ENCODE measurements at places on chromosomes 11 and 22.

GRCh38 chr11:105201166-105201565 is 61.6 kb upstream of the CARD18 start:
- DNase-seq = no peak

DNA sequence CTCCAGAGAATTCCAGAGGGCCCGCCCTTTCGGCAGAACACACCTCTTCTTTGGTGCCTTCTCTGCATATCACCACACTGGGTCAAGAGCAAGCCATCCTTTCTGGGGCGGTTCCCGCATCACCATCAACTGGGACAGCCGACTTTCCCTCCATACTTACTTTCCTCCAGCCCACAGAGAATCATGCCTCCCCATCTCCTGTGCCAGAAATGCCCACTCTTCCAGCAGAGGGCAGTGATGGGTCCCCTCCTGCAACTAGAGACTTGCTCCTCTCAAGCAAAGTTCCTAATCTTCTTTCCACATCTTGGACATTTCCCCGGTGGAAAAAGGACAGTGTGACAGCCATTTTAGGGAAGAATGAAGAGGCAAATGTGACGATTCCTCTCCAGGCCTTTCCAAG is 157.7 kb downstream of the C11orf91 start:
- peak; percentile 10 for DNase-seq

GRCh38 chr22:48925450-48925849 is 902.2 kb downstream of the BRD1 start:
- DNase-seq = no peak

- no peak for DNase-seq
Measured at GRCh38 chr11:70582886-70583641, 184.7 kb downstream of the CTTN start.

DNA sequence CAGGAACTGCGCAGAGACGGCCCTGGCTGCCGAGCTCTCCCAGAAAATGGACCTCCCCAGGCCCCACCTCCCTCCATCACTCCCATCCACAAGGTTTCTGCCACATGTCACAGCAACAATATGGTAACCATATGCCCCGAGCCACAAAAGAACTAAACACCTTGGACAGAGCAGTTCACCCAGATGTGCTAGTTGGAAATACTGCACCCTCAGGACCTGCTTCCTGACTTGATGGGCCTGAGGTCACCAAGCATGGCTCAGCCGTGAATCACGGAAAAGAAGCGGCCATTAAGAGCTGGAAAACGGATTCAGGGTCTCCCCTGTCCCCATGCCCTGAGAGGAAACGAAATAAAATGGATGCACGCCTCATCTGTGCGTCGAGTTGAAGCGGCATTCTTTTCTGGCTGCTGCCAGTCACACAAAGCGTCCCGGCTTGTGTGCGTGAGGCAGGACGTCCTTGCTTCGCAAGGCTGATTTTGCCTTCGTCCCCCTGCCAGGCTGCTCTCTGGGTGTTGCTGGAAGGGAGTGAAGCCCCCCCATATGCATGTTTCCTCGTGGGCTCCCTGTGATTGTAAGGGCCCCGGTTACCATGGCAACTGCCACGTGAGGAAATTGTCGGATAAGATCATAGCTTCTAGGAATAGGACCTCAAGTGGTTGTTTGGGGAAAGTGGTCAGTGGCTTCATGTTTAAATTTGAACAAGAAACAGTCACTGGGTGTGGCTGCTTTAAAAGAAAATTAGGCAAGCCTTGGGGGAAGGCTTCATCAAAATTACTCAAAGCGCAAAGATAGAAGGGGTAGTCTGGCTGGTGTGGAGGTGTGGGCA is 51.7 kb downstream of the FLI1 start:
- no peak for DNase-seq

DNA sequence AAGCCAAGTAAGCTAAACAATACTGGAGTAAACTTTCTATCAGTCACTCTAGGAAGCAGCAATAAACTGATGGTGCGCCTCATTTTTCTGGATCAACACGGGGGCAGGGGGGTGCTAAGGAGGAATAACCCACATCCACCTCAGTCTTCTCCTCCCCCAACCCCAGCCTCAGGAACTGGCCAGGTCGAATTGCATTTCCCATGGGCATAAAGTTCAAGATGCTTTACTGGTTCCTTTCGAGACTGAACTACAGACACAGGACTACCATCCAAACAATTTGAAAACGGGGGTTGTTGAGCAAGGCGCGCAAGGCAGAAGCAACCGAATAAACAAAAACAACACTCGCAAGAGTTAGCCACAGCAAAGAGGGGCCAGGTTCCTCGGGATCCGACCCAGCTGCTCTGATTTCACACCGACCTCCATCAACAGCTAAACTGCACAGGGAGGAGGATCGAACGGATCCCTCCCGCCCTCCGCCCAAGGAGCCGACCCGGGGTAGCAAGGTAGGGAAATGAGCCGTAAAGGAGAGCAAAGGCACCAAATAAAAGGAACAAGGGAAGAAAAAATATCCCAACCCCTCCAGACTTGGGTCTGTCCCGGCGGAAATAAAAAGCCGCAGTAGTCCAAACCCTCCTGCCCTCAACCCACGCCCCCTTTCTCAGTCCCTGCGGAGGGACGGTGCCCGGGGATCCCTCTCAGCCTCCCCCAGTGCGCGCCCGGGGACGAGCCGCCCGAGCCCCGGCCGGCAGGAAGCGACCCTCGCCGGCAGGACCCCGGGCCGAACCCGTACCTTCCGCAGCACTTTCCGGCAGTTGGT is 801 bp downstream of the SESN3 start:
- peak; percentile 50 for DNase-seq

- DNase-seq = no peak
Measured at GRCh38 chr11:82458761-82459160, 274.9 kb downstream of the FAM181B start.

DNA sequence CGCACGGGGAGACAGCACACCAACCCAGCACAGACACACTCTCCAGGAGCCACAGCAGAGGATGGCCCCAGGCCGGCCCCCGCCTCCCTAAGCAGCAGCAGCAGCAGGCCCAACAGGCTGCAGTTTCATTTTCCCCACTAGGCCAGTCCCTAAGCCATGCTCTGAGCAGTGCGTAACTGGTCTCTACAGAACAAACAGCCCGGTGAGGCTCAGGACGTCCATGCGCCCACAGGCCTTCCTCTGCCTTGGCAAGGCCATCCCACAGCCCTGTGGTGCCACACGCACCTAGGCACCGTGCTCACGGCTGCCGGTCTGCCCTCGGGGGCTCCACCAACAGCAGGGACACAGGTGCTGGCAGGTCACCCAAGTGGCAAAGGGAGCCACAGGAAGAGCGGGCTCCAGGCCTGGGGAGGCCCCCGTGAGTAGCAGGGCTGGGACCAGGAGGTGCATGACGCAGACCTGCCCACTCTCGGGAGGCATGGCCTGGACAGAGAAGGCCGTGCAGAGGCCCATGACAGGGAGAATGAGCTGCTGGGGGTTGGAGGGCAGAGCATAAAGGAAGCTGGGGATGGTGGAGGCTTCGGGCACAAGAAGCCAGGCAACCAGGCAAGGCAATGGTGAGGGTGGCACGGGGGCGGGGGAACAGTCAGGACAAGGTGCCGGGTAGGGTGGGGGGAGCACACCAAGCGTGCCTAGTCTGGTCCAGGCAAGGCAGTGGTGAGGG is 1.4 kb upstream of the MOB2 start:
- no peak for DNase-seq

DNA sequence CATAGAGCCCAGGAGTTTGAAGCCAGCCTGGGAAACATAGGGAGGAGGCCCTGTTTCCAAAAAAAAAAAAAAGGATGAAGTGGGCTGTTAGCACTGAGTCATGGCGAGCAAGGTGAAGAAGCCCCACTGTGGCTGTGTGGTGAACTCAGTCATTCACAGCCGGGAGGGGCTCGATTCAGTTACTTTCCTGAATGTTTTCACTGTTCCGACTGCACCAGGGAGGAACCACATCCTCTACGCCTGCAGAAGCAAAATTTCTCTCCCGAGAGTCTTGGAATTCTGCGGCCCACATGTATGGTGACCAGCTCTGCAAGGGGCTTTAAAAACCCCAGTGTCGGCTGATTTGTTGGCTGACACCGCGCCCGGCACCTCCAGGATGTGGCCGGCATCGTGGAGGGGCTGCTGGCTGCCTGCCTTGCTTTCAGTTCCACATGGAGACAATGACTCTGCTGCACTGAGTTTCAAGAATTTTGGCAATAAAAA is 27.8 kb upstream of the GRAMD4 start:
- no peak for DNase-seq

GRCh38 chr11:61516675-61517572 is 8.4 kb downstream of the LRRC10B start:
- DNase-seq = peak; percentile 52
